ENCODE measurements at places on chromosomes 5 and 9. TPM values are rescaled to one million over a fixed set of nuclear protein-coding genes. Genes with fewer than 3 reads are reported as not detected.
A peak's percentile ranks its signal among the peaks of the same experiment; 100 is the strongest.

- no peak for DNase-seq
Measured at GRCh38 chr5:163433271-163433670, 4.1 kb upstream of the CCNG1 start.

- no peak for DNase-seq
Measured at GRCh38 chr5:77087484-77088261, 588 bp upstream of the ZBED3 start.

- DNase-seq: no peak
Measured at GRCh38 chr9:3458806-3459475, 66.9 kb downstream of the RFX3 start.

DNA sequence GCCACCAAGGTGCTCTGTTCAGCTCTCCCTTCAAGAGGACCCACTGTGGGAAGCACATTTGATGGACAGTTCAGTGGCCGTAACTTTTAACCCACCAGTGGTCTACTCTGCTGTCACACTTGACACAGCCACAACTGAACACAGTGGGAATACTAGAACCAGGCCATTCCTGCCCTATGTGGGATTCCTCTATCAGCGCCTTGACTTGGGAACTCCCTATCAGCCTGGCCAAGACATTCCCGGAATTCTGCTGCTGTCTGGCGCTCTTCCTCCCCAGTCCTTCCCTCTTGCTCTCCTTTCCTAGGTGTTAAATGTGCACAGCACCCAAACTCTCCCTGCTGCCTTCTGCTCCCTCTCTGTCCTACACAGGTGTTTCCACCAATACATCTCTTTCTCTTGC, 23.1 kb upstream of the SH3PXD2B start:
- no peak for DNase-seq

DNA sequence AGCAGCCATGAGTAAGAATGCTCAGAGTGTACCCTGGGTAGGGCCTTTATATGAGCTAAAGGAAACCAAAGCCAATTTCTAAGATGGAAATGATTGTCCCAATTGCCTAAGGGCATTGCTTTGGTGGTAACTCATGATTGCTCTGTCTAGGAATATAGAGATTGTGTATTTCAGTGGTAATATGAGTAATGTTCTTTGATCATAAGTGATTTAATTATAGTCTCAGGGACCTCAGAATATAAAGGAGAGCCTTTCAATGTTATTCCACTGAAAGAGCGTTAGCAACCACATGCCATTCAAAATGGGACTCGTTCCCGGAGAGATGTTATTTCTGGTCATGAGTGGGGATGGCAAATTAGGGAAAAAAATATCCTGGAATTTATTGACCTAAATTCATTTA, 340.5 kb downstream of the ARHGEF28 start:
- no peak for DNase-seq

GRCh38 chr9:113985968-113986585, 92.0 kb downstream of the AMBP start:
- DNase-seq: peak; percentile 38

GRCh38 chr5:107567901-107568671, 102.7 kb downstream of the EFNA5 start:
- DNase-seq: no peak

DNA sequence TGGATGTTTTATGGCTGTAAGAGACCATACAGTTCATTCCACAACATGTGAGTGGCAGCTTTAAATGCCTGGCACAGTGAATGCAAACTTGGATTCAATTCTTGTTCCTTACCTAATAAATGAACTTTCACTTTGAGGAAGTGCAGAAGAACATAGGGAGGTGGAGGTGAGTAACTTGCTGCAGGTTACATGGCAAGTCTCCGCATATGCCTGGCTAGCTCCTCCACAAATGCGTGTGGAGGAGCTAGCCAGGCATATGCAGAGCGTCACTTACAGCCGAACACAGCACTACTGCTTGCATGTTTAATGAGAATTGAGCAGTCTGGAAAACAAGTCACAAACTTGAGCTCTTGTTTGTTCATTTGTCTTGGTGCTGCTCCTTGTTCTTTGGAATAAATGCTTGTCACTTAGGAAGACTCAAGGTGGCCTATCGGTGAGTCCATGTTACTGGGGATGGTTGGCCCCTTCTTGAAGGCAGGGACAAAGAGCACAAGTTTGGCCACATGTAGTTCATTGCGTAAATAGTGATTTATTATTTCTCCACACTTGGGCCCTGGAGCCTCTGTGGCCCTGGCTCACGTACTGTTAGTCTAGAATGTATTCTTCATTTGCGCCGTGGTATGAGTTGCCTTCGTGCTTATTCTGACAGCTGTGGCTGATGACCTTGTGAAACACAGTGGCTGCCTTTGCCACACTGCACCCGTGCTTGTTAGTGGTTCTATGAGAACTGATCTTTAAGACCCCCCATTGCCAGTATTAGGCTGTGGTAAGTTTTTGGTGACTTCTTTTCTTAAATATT, 3.1 kb downstream of the ISOC1 start:
- DNase-seq: no peak

DNA sequence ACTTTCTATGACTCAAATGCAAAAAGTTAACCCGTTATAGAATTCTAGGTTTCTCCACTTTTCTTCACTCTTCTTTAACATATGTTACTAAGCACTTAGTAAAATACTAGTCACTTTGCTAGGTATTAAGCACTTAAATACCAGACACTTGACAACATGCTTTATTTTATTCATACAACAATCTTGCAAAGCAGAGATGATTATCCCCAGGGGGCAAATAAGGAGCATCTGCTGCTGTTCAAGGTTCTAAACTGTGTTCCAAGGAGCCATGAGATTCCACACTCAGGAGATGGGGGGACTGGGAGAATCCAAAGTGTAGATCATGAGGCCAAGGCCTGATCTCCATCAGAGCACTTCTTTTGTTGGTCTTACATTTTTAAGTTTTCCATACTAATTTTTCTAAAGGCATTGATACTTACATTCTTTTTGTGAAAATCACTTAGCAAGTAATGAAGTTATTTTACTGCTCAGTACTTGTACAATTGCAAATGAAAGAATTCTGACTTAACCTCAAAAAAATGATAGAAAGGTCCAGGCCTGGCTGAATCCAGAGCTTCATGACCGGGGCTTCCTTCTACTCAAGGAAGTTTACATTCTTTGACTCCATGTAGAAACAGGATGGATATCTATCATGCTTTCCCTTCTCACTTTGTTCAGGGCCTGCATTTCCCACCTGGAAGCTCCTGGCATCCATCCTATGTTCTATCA, 504.4 kb upstream of the WWC1 start:
- no peak for DNase-seq

DNA sequence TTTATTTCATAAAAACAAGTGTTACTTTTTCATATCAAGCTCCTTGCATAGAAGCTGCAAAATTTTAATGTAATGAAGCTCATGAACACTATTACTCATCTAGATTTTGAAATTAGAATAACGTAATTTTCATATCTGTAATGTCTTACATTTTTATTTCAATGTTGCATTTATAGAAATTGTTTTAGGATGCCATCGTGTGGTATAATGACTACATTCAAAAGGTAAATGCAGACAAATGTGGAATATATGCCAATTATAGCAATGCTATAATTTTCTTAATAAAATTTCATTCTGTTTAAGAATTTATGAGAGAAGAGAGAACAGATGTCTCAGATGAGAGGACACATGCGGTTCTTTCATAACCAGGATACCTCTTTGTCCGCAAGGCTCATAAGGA, 230.2 kb downstream of the TMEM232 start:
- no peak for DNase-seq

GRCh38 chr9:38626006-38626405, 5.6 kb upstream of the ANKRD18A start:
- no peak for DNase-seq

GRCh38 chr9:92242260-92243136, 51.0 kb downstream of the IARS1 start:
- peak; percentile 72 for DNase-seq

GRCh38 chr9:134210908-134211810, 46.8 kb upstream of the RNU6ATAC start:
- DNase-seq: no peak

GRCh38 chr9:112361601-112362000, 18.3 kb upstream of the HSDL2 start:
- peak; percentile 20 for DNase-seq

DNA sequence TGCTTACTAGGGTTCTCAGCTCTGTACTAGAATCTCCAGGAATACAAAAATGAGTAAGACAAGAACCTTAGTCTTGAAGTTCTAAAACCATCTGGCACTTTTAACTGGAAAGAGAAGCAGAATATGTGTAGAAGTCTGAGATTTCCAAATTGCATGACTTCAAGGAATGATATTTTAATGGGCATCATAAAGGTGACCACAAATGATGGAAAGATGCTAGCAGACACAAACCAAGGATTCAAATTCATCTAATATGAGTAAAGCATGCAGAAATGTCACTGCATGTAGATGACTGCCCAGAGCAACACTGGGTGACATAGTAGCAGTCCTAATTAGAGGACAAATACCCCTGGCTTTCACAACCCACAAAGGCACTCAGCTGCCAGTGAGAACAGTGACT, 117.2 kb downstream of the RPS23 start:
- DNase-seq: no peak

- peak; percentile 15 for DNase-seq
Measured at GRCh38 chr5:104800440-104801048, 1238.0 kb upstream of the NUDT12 start.

DNA sequence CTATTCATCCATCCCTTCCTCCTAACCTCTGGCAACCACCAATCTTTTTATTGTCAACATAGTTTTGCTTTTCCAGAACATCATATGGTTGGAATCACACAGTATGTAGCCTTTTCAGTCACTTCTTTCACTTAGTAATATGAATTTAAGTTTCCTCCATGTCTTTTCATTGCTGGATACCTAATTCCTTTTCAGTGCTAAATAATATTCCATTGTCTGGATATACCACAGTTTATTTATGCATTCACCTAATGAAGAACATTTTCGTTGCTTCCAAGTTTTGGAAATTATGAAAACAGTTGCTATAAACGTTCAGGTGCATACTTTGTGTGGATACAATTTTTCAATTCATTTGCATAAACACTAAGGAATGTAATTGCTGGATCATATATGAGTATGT, 70.7 kb upstream of the FNIP1 start:
- DNase-seq: no peak

DNA sequence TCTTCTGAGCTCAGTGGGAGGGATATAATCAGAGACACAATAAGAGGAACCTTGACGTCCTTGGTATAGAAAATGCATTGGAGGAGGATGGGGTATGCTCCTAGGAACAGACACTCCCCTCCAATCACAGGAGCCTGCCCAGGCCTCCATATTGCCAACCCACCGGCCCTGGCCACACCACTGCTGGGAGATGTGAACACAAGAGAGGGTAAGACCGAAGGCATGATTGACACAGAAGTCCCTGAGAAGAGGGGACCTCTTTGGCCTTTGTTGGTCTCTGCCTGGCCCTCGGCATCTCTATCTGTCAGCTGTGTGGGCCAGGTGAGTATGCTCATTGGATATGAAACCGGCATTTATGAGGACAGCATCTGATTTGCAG, 62.0 kb downstream of the CRB2 start:
- DNase-seq: no peak

DNA sequence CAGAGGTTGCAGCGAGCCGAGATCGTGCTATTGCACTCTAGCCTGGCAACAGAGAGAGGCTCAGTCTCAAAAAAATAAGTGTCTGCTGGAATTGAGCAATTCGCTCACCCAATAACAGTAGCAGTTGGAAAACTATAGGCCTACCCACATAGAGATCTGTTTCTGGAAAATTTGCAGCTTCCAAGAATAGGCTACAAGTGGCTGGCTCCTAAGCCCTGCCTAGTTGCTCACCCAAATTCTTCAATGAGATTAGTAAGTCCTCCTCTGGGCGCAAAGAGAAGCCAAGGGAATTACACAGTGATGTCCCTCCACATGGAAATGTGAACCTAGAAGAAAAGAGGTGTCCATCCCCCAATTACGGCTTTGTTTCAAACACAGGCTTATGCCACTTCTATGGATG, 42.6 kb upstream of the RNF38 start:
- DNase-seq: no peak

DNA sequence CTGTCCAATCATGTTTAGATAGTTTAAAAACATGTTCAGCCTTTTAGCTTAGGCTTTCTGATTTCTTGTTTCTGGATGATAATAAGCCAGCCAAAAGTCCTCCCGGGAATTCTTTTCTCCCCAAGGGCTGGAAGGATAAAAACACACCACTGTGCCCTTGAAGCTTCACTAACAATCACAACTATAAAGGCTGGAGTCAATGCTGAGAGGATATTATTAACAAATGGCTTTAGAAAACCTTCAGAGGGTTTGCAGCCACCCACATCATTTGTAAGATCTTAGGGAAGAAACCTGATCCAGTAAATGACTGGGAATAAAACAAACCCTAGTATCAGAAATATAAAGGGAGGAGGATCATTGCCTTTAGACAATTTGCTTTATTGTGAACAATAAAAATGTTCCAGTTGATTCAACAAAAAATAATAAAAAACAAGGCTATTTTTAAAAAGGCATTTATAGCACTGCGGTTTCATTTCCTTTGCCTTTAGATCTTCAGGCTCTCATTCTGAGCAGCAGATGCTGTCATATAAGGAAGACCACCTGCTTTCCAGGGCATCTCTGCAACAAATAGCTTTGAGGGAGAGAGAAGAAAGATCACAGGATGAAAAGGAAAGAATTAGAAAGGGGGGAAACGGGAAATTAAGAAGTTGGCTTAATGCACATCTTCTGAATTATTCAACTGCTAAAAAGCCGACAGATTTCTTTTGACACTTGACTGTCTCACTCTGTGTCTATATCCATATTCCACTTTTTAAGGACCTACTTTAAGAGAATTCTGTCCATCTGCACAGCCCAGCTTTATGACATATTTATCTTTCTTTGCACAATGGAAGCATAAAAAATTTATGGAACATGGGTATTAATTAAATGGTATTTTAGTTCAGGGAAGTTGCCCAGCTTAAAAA, 277.2 kb upstream of the SLC24A2 start:
- no peak for DNase-seq

DNA sequence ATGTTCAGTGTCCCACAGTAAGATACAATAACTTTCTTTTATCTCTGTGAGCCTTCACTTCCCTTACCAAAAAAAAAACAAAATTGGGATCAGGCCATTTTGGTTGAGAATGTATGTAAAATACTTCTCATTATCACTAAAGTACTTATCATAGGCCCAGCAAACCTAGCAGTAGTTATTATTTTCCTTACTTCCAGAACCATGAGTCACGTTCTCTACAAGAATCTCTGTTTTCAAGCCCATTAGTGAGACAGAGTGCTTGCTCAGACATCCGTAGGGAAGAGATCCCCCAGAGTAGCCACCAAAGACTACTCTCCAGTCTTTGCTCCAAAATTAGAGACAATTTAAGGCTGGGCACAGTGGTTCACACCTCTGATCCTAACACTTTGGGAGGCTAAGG, 103.9 kb upstream of the NR5A1 start:
- no peak for DNase-seq

Gene FCHO2
- 8.1 TPM for total RNA-seq

Gene CKMT2
- not detected for total RNA-seq

Gene SPATA31A3
- not detected for total RNA-seq

Gene TMEFF1
- 1.2 TPM for total RNA-seq

Gene TMC1
- total RNA-seq: not detected

Gene CCDC192
- total RNA-seq: not detected

Data from HT1080 (cell line).